NCI-H1436 treated with DMSO at 0.1 percent for 48 hours (cell line): ENCODE measurements at places on chromosomes 3 and 15.

GRCh38 chr3:166713787-166714186 lies 666.3 kb downstream of the ZBBX start:
- no peak for DNase-seq

- DNase-seq, result no peak
These were observed 3.3 kb upstream of the ACTR8 start for GRCh38 chr3:53885239-53885638.

GRCh38 chr3:112687211-112687610 lies 46.3 kb upstream of the CCDC80 start:
- DNase-seq, result no peak

DNA sequence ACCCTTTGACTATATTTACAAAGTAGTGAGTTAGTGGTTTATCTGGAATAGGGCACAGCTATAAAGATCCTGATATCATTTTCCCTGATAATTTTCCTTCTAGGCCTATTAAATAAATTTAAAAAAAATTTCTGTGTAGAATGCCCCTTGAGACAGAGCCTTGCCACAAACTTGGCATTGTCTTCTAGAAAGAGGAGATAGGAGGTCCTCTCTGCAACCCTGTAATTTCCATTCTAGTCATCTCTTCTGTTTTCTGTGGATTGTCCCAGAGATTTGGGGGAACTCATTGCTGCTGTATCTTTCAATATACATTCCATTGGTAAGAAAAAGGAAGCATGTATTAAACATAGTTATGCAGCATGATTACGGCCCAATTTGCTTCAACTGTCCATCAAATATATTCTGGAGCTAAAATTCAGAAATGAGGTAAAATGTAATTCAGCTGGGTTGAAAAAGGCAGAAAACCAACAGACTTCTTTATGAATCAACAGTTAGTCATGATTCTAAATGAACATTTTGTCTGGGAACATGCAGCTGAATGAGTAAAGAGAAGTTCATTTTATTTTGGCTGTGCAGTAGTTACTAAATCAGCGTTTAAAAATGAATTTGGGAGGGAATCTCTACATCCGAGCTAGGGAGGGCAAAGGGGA lies 401.1 kb downstream of the NAALADL2 start:
- no peak for DNase-seq

- DNase-seq, result no peak
These were observed 105.6 kb upstream of the MELTF start for GRCh38 chr3:197135212-197135611.

- DNase-seq, result no peak
These were observed 9.6 kb downstream of the ARHGEF3 start for GRCh38 chr3:56792193-56792592.

DNA sequence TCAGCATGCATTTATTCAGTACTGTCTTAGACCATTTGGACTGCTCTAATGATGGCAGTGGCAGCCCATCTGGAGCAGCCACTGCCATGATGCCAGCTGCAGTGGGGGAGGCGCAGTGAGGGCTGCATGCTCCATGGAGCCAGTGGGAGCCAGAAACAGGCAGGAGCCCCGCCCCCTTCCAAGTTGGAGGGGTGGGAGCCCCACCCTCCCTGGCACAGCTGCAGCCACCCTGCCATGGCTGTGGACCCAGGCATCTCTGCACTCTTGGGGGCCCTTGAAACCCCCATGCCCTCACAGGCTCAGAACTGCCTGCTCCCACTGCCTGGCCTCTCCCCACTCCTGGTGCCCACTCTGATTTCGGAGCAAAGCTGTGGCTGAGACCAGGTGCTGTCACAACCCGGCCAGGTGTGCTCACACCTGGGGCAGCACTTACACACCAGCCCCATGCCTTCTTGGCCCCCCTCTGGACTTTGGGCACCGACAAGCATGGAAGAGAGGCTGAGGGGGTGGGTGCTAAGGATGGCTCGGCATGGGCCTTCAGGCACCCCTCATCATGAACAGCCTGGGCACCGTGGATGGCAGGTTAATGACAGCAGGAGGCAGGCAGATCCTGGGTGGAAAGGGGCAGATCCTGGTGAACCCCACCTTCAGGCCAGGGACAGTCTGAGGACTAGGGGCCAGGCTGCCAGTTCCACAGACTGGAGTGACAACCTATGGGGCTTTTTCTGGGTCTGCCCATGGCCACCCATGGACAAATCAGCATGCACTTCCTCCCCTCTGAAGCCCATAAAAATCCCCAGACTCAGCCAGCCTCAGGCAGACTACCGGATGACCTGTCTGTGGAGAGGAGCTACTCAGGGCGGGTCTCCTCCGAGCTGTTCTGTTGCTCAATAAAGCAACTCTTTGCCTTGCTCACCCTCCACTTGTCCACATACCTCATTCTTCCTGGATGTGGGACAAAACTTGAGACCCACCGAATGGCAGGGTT lies 18.3 kb downstream of the TBC1D21 start:
- DNase-seq, result no peak

DNA sequence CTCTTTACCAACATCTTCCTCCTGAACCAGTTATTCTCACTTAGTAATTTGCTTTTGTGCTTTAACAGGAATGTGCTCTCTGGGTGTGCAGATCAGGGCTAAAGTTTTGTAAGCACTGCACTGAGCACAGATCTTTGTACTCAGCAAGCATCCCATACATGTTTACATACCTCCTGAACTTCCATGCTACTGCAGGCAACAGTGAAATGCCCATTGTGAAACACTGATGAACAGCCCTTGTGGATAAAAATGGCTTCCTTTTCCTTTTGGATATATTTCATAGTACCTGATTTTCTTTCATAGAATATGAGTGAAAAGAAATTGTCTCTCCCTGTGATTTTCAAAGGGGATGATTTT lies 855.9 kb downstream of the MCTP2 start:
- DNase-seq, result no peak

DNA sequence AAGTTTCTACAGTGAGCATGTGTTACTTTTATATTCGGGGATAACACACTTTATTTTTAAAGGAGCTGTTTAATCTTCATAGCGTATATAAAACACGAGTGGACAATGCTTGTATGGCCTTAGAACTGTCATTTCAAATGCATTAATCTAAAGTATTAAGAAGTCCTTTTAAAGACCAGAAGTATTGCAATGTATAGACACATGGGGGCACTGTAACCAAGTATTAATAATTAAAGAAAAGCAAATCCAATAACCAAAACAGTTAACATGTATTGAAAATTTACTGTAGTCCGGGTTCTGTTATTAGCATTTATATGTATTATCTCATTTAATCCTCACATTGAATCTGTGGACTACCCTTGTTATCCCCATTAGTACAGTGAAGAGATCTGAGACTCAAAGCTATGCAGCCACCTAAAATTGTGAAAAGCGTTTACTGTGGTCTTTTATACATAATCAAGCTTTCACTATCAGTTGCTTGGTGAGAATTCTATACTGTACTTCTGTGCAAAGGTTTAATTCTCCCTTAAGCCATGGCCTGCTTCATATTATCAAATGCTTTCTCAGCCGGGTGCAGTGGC lies 10.1 kb downstream of the ARL14 start:
- DNase-seq, result no peak

DNA sequence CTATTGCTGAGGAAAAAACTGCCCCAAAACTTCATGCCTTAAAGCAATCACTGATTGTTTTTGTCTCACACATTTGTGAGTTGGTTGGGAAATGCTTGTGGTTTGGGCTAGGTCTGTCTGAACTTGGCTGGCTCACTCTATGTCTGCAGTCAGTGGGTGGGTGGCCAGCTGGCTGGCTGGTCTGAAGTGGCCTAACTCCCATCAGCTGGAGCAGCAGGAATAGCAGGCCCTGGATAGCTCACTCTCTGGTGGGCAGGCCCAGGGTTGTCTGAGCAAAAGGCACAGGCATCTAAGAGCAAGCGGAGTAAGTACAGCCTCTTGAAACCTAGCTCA lies 37.7 kb upstream of the PRR20G start:
- no peak for DNase-seq

- DNase-seq, result no peak
These were observed 3.6 kb downstream of the PDIA3 start for GRCh38 chr15:43749690-43750345.

- DNase-seq, result no peak
These were observed 16.5 kb downstream of the GMPS start for GRCh38 chr3:155886915-155887314.

GRCh38 chr3:71201939-71202338 lies 381.6 kb downstream of the FOXP1 start:
- DNase-seq, result no peak

GRCh38 chr3:185843126-185843525 lies 18.3 kb upstream of the IGF2BP2 start:
- no peak for DNase-seq

DNA sequence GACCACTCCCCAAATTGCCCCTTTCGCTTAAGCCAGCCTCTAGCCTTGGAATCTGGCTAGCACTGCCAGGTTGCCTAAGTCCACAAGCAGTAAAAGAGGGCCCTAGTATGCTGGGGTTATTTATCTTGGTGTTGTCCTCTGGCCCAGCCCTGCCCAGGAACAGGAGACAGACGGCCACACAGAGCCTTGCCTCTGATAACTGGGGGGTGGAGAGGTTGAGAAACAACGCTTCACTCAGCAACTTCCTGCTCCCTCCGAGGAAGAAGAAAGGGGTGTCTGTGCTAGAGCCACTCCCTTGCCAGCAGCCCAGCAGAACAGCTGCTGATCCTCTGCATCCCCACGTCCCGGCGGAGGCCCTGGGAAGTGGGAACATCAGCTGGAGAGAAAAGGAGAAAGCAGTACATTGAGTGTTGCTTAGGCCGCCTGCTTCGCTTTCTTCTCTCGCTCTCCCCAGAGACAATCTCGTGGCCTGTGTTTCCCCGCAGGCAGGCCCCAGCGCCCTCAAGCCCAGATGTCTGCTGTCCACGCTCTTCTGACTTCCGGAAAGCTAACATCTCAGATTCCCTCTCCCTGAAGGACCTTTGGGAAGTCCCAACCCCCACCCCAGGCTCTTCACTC lies 22.6 kb upstream of the C3orf70 start:
- DNase-seq, result no peak

DNA sequence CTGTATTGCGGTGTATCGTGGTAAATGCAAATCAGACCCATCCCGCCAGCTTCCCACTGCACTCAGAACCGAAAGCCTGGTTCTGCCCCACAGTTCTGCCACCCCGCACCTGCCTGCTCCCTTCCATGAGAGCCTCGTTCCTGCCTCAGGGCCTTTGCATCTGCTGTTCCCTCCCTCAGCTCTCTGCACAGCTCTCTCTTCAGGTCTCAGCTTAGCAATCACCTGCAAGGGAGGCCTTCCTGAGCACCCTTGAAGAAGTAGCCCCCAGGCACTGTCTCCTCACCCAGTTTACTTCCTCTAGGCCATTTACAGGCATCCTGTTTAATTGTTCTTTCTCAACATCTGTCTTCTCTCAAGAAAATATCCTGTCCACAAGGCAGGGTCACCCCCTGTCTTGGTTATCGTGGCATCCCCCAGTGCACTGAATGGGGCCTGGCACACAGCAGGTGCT lies 13.3 kb upstream of the IQSEC1 start:
- DNase-seq, result no peak

- no peak for DNase-seq
These were observed 7.9 kb upstream of the GBE1 start for GRCh38 chr3:81769299-81769698.

- no peak for DNase-seq
These were observed 21.2 kb downstream of the RBP1 start for GRCh38 chr3:139518306-139518705.

GRCh38 chr3:139482206-139482605 lies 5.9 kb upstream of the RBP2 start:
- no peak for DNase-seq

GRCh38 chr15:72229076-72229946 lies 1.7 kb downstream of the PKM start:
- no peak for DNase-seq

GRCh38 chr3:4994823-4995499 lies 15.7 kb downstream of the BHLHE40 start:
- DNase-seq, result no peak
